Posterior vena cava (tissue), 2 donors: ENCODE measurements at places on chromosomes 5 and 9. TPM values are rescaled to one million over a fixed set of nuclear protein-coding genes. Genes with fewer than 3 reads are reported as not detected.

CEP120 gene
- 18.2 TPM for total RNA-seq

SHB gene
- total RNA-seq: 23.0 TPM

HK3 gene
- 36.2 TPM for total RNA-seq

CDC25C gene
- total RNA-seq: not detected

RHOBTB3 gene
- total RNA-seq: 40.2 TPM

FOXD4L5 gene
- total RNA-seq: not detected

SERF1A gene
- total RNA-seq: 6.0 TPM

ECSCR gene
- 46.6 TPM for total RNA-seq

MLLT3 gene
- total RNA-seq: 7.6 TPM

TDRD7 gene
- 12.0 TPM for total RNA-seq

LECT2 gene
- total RNA-seq: not detected

GPR21 gene
- 3.3 TPM for total RNA-seq

FOXD4 gene
- total RNA-seq: 0.24 TPM

LCN10 gene
- total RNA-seq: 10.0 TPM

STK32A gene
- total RNA-seq: 0.95 TPM

PCDHB2 gene
- total RNA-seq: 2.3 TPM

GMCL2 gene
- not detected for total RNA-seq

WHRN gene
- total RNA-seq: 2.5 TPM

PCDHGB5 gene
- total RNA-seq: 9.5 TPM
